Stimulated activated CD4-positive, alpha-beta T cell treated with anti-CD3 and anti-CD28 coated beads, Interleukin-2, amount 100 ng/mL, for 48 hours (primary cell): ENCODE measurements at places on chromosomes 11 and 22.

- DNase-seq: no peak
Observed at GRCh38 chr22:37219533-37219932, 7.3 kb upstream of the SSTR3 start.

DNA sequence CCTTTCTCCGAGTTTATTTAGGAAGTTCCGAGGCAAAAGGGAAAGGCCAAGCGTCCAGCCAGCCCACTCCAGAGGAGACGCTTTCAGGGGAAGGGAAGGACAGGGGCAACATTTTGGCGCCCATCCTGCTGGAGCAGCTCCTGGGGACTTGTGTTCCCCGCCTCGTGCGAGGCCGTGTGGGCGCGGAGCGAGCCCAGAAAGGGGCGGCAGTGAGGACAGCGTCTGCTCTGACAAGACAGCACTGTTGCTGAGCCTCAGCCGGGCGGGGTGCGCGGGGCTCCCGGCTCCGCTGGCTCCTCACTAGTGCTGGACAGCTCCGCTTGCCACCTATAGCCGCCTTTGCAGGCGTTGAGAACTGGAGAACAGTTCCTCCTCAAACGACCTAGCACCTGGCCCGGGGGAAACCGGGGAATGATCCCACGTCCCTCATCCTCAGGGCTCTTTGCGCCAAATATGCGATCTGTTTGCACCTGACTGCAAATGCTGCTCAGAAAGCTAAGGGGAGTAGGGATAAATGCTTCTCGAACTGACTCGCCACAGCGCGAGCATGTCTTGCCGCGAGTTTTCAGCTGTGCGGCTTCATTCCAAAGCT is 722 bp upstream of the GUCY1A2 start:
- DNase-seq: no peak

- no peak for DNase-seq
Observed at GRCh38 chr22:23969071-23969470, 2.4 kb downstream of the DDTL start.

- DNase-seq: no peak
Observed at GRCh38 chr22:42990131-42990838, 24.7 kb downstream of the PACSIN2 start.

GRCh38 chr11:121372671-121373429 is 79.3 kb upstream of the SORL1 start:
- no peak for DNase-seq

DNA sequence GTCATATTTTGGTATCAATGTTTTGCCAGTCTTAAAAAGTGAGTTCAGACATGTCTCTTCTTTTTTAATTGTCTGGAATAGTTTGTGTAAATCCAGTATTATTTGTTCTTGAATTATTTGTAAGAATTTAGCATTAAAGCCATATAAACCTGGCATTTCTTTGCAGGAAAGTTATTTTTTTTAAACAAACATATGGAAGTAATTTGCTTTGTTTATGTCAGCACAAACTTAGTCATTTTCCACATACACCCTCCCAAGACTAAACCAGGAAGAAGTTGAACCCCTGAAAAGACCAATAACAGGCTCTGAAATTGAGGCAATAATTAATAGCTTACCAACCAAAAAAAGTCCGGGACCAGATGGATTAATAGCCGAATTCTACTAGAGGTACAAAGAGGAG is 9.1 kb upstream of the CCDC81 start:
- DNase-seq: no peak

- no peak for DNase-seq
Observed at GRCh38 chr11:134062265-134063123, 6.4 kb upstream of the JAM3 start.

DNA sequence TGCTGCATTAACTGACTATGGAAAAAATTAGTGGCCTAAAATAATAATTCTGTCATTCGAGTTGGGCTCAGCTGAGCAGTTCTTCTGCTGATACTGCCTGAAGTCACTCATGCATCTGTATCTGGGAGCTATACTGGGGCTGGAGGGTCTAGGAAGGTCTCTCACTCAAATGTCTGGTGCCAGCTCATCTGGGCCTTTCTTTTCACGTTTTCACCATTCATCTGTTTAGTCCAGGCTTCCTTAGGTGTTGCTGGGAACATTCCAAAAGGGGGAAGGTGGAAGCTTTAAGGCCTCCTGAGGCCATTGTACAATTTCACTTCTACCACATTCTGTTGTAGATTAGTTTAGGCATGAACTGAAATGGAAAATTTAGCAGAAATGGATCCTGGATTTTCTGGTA is 28.0 kb downstream of the YAP1 start:
- DNase-seq: no peak

GRCh38 chr11:134762248-134763029 is 350.4 kb upstream of the B3GAT1 start:
- no peak for DNase-seq

- no peak for DNase-seq
Observed at GRCh38 chr11:118705791-118706545, 26.5 kb upstream of the TREH start.

GRCh38 chr11:10934293-10934860 is 76.5 kb upstream of the ZBED5 start:
- DNase-seq: no peak

- DNase-seq: no peak
Observed at GRCh38 chr11:1297011-1297575, 12.3 kb downstream of the TOLLIP start.

- no peak for DNase-seq
Observed at GRCh38 chr11:47132490-47132889, 44.2 kb downstream of the ARFGAP2 start.

DNA sequence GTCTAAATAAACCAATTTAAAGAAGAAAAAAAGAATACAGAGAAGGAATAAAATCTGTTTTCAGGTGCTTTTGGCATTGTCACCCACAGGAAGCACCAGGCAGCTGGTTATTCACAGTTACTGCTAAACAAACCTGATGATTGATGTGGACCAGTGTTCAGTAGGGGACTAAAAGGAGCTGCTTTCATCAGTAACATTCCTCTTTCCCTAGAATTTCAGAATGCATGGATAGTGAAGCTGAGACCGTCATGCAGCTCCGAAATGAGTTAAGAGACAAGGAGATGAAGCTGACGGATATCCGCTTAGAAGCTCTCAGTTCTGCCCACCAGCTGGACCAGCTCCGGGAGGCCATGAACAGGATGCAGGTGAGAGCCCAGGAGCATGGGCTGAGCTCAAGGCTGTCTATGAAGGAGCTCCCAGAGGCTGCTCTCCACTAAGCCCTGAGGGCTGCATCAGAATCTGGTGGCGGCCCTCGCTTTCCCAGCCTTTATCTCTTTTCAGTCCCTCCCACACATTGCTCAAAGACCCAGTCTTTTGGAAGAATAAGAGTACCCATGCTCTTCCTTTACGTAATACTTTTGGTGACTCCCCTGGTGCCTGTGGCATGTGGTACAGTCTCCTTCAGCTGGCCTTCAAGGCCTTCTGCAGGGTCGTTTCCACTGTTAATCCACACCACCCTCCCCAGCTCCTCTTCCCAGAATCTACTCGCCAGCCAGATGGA is 69.5 kb downstream of the DBX1 start:
- DNase-seq: no peak

DNA sequence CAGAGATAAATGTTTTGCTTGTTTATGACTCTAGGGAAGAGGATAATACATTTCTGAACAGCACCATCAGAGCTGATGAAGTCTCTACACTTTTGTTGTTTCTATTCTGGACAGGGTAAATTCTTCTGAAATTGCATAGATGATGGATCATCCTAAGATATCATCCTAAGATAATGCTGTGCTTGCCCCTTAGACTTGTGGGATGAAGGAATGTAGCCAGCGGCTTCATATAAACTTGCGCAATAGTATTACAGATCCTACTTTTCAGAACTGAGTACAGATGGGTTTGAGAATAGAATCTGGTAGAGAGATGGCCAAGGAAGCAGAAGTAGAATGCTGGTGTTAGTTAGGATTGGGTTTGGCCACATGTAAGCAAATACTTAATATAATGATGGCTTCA is 61.0 kb downstream of the NCAM1 start:
- DNase-seq: no peak

DNA sequence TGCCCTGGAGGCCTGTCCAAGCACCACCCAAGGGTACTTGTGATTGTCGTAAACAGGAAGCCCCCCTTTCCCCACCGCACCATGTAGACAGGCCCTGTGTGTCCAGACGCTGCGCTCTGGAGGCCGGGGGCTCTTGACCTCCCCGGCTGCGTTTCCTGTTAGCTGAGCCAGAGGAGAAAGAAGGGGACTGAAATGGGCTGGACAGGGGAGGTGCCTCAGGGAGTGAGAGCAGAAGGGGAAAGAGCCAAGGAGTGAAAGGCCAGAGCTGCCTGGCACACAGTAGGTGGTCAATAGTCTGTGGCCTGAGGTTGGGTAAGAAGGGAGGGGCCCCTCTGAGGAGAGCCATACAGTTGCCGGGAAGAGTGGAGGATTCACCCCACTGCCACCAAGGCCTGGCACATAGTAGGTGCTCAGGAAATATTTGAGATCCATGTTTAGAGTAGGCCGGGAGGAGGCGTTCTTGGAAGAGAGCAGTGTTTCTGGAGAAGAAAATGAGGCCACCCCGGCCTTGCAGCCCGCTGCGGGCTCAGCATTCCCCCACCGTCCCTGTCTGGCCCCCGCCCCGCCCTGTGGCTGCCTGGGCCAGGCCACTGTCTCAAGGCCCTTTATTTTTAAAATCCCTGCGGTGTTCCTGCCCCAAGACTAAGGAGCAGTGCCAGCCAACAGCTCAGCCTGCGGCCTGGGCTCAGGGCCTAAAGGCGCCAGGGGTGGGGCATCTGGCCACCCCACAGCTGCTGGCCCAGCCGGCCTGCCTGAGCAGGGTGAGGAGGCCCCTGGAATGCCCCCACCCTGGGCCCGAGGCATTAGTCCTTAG is 13.6 kb upstream of the CDC42EP1 start:
- no peak for DNase-seq

DNA sequence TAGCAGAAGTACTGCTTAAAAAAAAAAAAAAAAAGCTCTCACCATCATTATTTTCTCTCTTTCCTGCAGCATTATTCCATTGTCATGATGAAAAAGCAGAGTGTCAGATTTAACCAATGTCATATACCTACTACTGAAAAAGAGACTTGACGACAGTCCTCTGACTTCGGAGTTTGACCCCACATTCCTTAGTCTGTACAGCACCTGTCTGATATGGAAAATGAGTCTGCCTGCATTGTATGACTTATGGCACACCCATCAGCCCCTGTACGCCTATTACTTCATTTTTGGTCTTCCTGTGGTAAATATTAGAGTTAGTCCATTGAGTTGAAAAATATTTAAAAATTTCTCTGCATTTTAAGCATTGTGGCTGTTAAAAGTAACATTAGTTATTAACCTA is 54.5 kb upstream of the NOX4 start:
- DNase-seq: no peak

DNA sequence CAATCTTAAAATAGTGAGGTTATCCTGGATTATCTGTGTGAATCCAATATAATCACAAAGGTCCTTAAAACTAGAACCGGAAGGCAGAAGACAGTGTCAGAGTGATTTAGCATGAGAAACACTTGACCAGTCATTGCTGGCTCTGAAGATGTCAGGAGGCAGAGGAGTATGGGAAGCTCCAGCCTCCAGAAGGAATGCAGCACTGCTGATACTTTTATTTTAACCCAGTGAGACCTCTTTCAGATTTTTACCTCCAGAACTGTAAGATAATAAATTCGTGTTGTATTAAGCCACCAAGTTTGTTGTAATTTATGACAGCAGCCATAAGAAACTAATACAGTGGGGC is 134.4 kb upstream of the ZC3H12C start:
- no peak for DNase-seq

GRCh38 chr11:44983786-44984185 is 33.1 kb upstream of the TP53I11 start:
- DNase-seq: no peak

GRCh38 chr11:93974759-93975158 is 46.4 kb upstream of the HEPHL1 start:
- no peak for DNase-seq

- DNase-seq: no peak
Observed at GRCh38 chr11:66281001-66281400, 3.0 kb downstream of the CNIH2 start.

DNA sequence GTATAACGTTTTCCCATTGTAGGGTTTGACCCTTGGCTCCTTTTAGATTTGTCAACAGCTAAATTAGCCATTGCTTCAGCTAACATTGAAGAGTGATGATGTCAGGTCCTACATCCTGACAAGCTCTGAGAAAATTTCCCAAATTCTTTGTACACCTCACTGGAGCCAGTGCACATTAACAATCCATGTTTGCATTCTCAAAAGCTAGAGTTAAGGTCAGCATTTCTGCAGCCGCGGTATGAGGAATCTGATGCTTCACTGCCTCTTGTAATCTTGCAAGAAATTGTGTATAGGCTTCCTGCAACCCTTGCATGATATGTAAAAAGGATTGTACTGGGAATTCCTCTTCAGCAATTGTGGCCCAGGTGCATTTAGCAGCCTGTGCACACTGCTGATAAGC is 33.1 kb upstream of the NCAM1 start:
- DNase-seq: no peak

DNA sequence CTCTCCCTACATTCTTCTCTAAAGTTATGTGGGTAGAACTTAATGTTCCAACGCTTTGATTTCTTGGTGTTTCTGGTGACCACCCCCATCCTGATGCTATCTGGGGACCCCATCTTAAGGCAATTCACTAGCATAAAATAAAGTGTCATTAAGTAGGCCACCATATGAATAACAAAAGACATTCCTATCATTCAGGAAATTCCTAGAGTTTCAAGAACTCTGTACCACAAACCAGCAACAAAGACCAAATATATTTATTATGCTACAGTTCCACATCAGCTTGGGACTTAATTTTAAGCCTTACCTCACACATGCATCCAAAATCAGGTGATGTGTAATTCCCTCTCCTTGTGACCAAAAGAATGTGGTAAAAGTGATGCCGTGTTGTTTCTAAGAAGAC is 254.6 kb upstream of the LRRC4C start:
- DNase-seq: no peak

DNA sequence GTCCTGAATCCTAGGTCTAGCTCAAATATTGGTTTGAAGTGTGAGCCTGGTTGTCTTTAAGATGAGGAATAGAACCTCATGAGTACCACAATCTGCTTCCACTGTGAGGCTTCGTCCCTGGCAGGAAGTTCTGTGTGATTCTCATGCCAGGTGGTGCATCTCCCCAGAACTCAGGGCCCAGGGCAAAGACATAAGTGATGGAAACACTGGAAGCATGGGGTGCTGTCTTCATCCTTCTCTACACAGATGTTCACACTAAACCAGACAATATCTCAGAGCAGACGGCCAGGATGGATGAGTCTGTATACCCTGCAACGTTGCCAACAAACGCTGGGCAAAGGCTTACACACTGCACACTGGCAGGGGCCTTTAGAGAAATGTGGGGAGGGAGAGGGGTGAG is 475.9 kb upstream of the B3GAT1 start:
- DNase-seq: no peak

DNA sequence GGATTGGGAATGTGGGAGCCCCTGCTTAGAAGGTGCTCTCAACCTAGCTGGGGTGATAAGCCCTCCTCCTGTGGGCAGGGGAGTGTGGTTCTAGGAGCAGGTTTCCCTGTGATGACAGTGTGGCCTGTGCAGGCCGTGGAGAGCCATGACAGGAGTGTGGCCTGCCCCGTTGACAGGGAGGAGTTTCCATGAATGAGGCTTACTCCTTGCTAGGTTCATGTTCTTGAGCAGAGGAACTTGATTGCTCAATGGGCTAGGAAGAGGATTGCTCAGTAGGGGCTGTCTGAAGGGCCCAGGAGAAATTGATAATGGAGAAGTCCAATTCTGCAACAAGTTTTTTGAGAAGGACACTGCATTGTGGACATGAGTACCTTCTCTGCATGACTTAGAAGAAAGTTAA is 92.0 kb downstream of the PPP6R3 start:
- DNase-seq: no peak
